ENCODE measurements at places on chromosomes 6 and 20.

- no peak for DNase-seq
Observed at GRCh38 chr6:4270776-4271175, 135.4 kb upstream of the ECI2 start.

DNA sequence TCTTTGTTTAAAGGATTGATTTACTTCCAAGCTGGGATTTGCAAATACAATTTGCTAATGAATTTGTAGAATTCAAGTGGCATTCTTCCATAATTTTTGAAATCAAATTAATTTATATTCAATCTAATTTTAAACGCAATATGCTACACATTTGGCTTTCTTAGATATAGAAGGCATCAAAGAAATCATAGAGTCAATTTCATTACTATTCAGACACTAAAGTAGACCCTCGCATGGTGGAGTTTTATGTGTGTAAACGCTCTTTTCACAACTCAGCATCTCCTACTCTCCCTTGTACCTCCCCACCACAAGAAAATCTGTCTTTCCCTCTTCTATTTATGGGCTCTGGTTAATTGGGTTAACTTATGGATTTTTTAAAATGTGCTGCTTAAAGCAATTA, 144.3 kb downstream of the DOK5 start:
- no peak for DNase-seq

DNA sequence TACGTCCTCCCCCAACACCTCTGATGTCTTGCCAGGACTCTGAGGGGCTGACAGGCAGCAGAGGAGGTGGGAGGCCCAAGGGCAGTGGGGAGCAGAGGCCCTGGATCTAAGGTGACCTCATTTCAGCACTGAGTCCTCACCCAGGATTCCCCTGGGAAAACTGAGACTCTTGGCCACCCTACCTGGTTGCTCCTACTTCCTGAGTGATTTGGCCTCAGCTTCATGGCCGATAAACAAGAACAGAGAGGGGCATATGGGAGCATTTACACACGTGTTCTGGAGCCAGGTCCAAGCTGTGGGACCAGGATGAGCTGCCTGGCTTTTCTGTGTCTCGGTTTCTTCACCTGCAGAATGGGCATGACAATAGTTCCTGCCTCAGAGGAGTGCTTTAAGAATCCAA, 133.8 kb downstream of the ANKRD60 start:
- DNase-seq = no peak

- DNase-seq = no peak
Observed at GRCh38 chr6:52588087-52588709, 11.3 kb upstream of the TRAM2 start.

DNA sequence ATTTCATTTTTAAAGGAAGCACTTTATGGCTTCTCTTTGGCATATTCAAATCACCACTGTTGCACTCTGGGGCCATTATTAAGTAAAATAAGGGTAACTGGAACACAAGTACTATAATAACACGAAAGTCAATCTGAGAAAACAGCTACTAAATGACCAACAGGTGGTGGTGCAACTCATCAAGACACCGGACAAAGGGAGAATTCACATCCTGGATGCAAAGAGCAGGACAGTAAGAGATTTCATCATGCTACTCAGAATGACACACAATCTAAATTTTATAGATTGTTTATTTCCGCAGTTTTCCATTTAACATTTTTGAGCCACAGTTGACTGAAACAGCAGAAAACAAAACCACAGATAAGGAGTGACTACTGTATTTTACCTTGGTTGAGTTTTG, 27.6 kb upstream of the LY86 start:
- DNase-seq = no peak

DNA sequence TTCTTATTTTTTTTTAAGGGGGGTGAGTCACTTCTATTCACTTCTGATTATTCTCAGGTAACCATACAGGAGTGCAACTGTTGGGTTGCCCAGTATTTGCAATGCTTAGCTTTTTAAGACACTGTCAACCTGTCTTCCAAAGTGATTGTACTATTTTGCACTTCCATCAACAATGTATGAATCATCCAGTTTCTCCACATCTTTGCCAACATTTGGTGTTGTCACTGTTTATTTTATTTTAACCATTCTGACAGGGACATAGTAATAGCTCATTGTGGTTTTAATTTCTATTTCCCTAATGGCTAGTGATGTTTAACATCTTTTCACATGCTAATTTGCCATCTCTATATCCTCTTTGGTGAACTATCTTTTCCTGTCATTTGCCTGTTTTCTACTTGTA, 1.4 kb upstream of the SLC13A3 start:
- DNase-seq = no peak

DNA sequence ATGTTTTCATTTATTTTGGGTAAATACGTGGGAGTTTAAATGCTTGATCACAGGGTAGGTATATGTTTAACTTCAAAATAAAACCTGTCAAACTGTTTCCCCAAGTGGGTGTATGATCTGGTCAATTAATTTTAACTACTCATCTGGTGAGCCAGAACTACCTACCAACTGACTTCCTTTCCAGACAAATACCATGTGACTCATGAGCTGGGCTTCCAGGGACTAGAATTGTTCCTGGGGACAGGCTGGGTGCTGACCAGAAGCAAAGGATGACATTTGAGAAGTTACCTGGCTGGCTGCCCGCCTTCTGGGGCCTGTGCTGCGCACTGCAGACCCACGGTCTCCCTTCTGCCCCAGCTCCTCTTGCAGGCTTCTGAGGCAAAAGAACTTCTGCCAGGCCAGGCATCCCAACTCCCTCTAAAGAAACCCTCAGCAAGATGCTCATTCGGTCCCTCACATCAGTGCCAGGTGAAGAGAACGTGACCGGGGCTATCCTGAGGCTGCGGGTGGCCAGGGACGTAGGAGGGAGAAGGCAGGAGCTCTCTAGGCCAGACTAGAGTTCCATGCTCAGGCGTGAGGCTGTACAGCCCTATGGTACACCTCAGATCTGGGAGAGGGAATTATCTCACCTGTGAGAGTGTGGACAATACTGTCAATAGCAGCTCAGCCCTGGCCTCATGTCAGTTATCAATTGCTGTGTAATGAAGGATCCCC, 103.6 kb downstream of the JPH2 start:
- DNase-seq = no peak

DNA sequence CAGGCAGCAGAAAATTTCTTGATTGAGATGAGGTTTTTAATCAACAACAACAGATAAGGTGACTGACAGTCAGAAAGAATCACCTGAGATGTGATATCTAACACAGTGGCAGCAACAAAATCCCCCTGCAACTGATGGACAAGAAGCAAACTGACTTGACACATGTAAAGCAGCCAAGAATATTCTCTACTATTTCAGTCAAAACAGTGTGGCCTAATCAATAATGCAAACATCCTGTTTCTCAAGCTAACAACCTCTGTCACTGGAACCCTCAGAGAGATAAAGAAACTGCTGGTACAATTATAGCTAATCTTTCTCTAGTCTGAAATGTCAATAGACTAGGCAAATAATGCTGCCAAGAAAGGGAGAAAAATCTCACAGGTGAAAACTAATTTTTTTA, 4.6 kb upstream of the CGA start:
- DNase-seq = no peak
